ENCODE measurements at places on chromosomes 7 and 10.

DNA sequence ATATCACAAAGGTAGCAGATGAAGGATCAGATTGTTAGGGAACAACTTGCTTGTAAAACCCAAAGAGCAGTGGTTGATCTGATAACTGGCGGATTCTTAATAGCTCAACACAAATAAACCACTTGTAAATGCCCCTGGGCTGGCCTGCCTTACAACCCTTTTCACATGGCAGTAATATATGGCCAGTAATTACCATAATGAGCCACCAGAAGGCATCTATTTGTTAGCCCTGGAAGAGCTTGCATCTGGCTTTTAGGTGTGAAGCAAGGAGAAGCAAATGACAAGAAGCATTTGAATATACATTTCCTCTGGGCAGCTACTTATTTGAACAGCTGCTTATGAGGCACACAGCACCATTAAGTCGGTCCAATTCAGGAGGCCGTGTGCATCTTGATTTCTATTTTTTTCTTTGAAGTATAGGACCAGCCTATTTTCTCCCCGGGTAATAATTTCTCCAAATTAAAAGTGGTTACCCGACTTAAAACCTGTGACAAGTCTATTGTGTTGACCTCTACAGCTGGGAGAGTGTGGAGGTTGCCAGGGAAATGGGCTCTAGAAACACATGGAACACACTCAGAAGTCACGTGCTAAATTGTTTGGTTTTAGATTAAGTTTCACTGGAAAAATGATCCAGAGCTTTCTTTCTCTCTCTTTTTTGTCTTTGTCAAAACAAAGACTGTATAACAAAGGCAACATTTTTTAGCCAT is 113.4 kb downstream of the SEM1 start:
- no peak for DNase-seq

GRCh38 chr10:121337427-121337826 is 260.8 kb downstream of the FGFR2 start:
- DNase-seq = no peak

- no peak for DNase-seq
Observed at GRCh38 chr7:1940402-1940786, 270.3 kb downstream of the ELFN1 start.

GRCh38 chr10:20656886-20657285 is 240.2 kb downstream of the NEBL start:
- no peak for DNase-seq

DNA sequence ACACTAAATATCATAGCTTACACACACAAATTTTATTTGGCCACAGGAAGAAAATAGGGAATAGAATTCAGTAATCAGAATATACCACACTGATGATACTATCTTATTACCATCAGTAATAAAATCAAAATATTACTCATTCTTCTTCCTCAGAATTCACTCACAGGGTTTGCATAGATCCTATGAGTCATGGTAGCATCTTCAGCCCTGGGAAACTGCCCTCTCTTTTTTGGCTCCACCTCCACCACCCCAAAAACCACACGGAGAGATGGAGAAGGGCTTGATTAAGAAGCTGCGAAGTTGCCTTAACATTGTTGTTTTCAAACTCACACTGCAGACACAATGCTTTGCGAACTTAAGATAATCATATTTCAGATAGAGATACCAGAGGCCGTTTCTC is 154.1 kb upstream of the AHR start:
- DNase-seq = peak; percentile 42

DNA sequence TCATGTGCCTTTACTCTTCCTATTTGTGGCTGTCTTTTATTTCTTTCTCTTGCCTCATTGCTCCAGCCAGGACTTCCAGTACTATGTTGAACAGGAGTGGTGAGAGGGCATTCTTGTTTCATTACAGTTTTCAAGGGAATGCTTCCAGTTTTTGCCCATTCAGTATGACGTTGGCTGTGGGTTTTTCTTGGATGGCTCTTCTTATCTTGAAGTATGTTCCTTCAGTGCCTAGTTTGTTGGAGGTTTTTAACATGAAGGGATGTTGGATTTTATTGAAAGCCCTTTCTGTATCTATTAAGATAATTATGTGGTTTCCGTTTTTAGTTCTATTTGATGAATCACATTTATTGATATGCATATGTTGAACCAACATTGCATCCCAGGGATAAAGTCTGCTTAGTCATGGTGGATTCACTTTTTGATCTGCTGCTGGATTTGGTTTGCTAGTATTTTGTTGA is 96.8 kb downstream of the GLCCI1 start:
- DNase-seq = no peak

DNA sequence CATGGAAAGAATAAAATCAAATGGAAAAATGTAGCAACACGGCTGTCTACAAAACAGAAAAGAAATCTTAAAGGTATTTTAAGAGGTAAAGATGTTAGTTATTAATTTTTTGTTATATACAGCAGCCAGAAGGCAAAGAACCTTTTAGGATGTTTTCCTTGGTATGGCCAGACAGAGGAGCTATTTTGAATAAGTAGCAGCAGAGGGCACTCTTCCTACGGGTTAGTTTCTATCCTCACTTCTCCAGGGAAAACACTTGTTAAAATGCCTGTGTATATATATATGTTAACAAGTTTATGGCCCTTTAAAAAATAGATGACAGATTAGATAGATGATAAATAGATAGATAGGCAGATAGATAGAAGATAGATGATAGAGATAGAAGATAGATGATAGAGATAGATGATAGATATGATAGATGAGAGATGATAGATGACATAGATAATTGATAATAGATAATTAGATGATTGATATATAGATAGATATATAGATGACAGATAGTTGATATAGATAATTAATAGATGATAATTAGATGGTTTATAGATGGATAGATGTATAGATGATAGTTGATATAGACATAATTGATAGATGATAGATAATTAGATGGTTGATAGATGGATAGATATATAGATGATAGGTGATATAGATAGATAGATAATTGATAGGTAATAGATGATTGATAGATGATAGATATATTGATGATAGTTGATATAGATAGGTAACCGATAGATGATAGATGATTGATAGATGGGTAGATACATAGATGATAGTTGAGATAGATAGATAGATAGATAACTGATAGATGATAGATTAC is 57.8 kb upstream of the WIPF3 start:
- DNase-seq = no peak

GRCh38 chr10:48512861-48513260 is 92.0 kb downstream of the ARHGAP22 start:
- no peak for DNase-seq

DNA sequence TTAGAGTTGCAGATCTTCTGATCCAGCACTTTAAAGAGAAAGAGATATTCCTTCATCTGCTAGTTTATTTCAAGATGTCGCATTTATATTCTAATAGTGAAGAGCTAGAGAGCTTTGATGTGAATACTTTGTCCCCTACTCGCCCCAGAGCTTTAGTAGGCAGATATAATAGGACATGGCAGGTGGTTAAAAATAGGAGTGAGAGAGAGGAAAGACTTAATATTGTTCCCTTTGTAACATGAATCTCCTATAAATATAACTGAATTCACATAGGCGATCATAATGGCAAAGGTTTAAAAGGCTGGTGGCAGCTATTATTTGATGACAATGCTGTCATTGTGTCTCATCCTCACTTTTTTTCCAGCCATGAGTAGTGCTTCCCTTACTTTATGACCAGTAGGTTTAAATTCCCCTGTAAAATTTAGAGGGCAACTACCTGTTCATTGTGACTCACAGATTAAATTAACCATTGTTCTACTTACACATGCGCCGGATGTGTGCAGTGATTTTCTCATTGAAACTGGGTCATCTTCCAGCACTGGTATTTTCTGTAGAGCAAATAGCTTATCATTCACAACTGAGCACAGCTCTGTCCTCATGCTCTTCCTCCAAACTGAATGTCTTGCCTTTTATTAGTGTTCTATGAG is 906.7 kb upstream of the CELF2 start:
- DNase-seq = no peak

DNA sequence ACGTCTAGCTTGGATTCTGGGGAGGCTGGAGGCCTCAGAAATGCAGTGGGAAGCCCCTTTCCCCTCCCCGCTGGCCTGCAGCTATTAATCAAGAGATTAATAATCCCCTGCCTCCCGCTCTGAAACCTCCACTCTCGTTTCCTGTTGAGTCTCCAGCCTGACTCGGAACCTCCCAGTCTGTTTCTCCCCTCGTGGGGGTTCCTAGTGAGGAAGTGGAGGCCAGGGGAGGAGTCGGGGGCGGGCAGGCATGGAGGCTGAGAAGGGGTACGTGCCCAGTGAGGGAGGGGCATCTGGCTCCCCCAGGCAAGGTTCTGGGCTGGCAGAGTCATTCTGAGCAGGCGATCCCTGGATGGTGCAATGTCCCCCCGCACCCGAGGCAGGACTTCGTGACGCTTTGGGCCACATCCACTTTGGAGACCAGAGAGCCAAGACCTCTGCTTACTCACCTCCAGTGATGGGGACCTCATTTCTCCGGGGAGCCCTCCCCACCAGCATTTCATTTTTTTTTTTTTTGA is 73.6 kb downstream of the COL26A1 start:
- no peak for DNase-seq

DNA sequence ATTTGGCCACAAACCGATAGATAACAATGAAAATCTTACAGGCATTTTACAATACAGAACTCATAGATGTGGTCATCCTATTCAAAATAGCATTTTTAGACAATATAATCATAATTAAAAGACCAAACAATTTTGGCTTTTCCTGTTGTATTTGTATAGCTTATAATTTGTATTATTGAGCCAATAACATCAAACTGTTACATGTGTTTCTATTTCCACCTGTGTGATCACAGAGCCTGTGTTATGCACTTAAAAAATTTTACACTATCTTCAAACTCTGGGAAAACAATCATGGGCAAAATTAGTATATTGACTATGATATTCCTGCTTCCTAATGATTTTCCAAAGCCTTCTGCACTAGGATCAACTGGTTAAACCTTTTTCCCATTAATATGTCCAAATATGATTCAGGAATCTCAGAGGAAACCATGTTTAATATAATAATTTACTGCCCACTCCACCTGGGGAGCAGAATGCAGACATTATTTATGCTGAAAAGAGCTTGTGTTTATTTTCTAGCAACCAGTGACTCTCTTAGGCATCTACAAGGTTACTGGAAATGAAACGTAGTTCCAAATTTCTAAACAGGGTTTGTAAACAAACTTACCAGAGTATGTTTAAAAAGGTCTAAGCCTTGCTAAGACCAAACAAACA is 1.7 kb downstream of the RHOBTB1 start:
- no peak for DNase-seq

GRCh38 chr7:151404216-151405011 is 5.4 kb downstream of the WDR86 start:
- no peak for DNase-seq

DNA sequence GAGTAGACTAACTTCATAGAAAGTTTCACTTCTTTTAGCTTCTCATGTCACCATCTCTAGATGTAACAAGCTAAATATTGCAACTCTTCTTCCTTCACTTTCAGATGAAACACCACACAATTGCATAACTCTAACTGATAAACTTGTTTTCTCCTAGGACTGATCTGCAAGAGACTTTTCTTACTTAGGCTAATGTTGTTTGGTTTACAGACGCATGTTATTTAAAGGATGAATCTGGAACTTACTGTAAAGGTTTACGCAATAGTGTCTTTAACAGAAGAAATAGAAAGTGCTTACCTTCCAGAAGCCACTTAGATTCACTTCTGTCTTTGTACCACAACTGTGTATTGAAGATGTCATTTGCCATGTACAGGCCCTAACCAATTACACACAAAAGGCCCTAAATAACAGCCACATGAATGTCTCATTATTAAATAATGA is 22.1 kb upstream of the ZC3HAV1 start:
- no peak for DNase-seq

- DNase-seq = no peak
Observed at GRCh38 chr7:25348104-25348503, 119.8 kb upstream of the NPVF start.

GRCh38 chr7:154975984-154976383 is 26.9 kb downstream of the PAXIP1 start:
- DNase-seq = no peak

DNA sequence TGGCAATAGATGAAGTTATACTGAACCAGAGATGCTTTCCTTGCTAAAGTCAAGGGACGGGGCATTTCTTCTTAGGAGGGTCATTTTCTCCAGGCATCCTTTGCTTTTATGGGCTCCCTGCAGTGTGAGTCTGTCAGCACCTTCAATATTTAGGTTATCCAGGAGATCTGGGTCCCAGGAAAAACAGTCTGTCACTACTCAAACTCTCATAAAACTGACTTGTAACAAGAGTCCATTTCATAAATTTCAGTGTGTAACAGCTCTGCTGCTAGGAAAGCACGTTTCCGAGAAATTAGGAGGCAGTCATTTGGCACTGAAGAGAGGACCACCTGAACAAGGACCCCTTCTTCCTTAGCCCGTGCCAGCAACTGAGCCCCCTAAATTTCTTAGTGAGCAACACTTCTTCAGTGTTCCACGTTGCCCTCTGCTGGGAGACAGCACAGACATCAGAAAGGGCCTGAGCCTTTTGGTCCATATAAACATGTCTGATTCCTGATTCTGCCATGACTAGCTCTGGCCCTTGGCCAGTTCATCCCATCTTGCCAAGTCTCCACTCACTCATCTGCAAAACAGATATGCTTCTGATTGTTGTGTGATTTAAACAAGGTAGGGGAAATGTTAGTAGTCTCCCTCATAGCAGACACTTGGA is 7.2 kb downstream of the GCC1 start:
- DNase-seq = no peak

- DNase-seq = no peak
Observed at GRCh38 chr7:5767066-5767465, 14.4 kb downstream of the RNF216 start.

DNA sequence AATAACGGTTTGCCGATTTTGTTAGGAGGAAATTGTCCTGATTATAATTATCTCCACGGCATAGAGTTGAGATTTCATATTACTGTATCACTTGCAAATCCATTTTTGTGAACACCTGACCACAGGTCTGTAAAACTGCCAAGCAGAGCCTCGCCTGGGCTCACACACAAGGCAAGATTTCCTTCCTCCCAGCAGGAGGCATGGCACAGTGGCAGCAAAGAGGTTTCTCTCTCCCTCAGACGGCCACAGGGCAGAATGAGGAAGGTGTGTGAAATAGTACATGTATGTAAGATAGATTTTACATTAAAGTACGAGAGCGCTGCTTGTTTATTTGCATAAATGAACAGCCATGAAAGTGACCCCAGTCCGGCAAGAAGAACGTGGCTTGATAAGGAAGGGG is 130.1 kb downstream of the CELF2 start:
- DNase-seq = no peak

- no peak for DNase-seq
Observed at GRCh38 chr7:135420786-135421185, 89.1 kb downstream of the CNOT4 start.

DNA sequence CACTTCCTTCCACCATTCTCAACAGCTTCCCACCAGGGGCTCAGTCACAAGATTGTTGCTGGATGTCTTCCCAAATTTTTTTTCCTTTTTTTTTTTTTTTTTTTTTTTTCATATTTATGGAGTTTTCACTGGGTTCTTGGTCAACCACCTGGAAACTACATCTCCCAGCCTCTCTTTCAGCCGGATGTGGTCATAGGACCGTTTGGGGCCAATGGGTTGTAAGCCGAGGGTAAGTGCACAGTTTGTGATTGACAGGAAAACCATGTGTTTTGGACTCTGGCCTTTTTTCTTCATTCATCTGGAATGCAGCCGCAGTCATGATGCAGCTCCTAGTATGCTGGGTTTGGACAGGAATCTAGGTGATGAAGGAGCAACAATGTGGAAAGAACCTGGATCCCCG is 337.1 kb upstream of the FOXK1 start:
- DNase-seq = no peak

GRCh38 chr7:36951257-36951697 is 227.0 kb upstream of the AOAH start:
- DNase-seq = no peak
